ENCODE measurements at places on chromosomes 16 and 17.

GRCh38 chr16:11407047-11407982 is 62.1 kb downstream of the RMI2 start:
- H3K27me3 ChIP-seq: no peaks in the 10 kb centered on the region
- H3K4me1 ChIP-seq: no peaks in the 10 kb centered on the region
- no peak overlapping the region for H3K27ac ChIP-seq
- no peak overlapping the region for H3K4me3 ChIP-seq
- peak; percentile 71 for DNase-seq

GRCh38 chr17:50106393-50107131 is 11.4 kb downstream of the PDK2 start:
- no peak overlapping the region for H3K27ac ChIP-seq
- no peaks in the 10 kb centered on the region for H3K36me3 ChIP-seq
- no peaks in the 10 kb centered on the region for H3K27me3 ChIP-seq
- no peak for DNase-seq
- H3K4me3 ChIP-seq: no peak overlapping the region
- peaks cover 44% of the 10 kb centered on the region for H3K4me1 ChIP-seq

- no peaks in the 10 kb centered on the region for H3K36me3 ChIP-seq
- H3K4me1 ChIP-seq: no peaks in the 10 kb centered on the region
- H3K27me3 ChIP-seq: no peaks in the 10 kb centered on the region
- no peak for DNase-seq
These were observed 22.9 kb downstream of the CDH11 start for GRCh38 chr16:65098916-65099315.

DNA sequence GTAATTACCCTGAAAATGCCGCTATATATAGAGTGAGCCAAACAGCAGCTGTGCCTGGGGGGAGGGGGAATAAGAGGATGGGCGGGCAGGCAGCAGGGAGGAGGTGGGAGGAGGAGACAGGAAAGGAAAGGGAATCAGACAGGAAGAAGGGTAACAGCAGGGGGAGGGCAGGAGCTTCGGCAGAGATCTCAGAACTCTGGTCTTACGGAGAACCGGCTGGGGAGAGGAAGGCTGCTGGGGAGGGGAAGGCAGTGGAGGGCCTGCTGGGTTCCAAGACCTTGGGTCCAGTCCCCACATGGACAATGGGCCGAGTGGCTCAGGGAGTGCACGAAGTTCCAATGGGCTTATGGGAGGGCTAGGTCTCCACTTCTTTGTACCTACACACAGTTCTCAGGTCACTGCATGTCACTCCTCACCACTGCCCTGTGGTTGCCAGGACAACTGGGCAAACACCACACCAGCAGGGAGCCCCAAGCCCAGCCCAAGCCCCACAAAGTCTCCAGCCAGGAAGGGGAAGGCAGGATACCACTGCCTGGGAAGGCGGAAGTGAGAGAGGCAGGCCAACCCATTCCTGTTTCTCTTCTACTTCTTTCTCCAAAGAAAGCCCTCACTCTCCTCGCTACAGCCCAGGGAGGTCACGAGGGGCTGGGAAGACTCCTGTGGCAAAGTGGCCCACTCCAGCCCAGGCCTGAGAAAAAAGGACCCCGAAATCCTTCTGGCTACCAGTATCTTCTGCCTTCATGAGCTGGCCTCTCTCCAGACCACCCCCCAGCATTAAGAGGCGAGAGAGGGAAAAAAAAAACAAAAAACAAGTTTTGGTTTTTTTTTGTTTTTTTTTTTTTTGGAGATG is 25.3 kb downstream of the G6PC3 start:
- peak; percentile 86 for DNase-seq
- H3K4me1 ChIP-seq: peaks cover 31% of the 10 kb centered on the region
- H3K27me3 ChIP-seq: no peaks in the 10 kb centered on the region
- peak overlapping the region; percentile 37 for H3K4me3 ChIP-seq
- H3K36me3 ChIP-seq: peaks cover 27% of the 10 kb centered on the region

GRCh38 chr17:41004397-41004796 is 4.5 kb downstream of the KRTAP3-1 start:
- DNase-seq: no peak
- H3K4me3 ChIP-seq: no peak overlapping the region
- H3K4me1 ChIP-seq: no peaks in the 10 kb centered on the region
- no peak overlapping the region for H3K27ac ChIP-seq

GRCh38 chr16:29982560-29983419 is 9.1 kb downstream of the TAOK2 start:
- H3K36me3 ChIP-seq: peaks cover 100% of the 10 kb centered on the region
- no peak overlapping the region for H3K4me3 ChIP-seq
- H3K27me3 ChIP-seq: no peaks in the 10 kb centered on the region
- peaks cover 8% of the 10 kb centered on the region for H3K4me1 ChIP-seq
- H3K27ac ChIP-seq: no peak overlapping the region
- DNase-seq: no peak

DNA sequence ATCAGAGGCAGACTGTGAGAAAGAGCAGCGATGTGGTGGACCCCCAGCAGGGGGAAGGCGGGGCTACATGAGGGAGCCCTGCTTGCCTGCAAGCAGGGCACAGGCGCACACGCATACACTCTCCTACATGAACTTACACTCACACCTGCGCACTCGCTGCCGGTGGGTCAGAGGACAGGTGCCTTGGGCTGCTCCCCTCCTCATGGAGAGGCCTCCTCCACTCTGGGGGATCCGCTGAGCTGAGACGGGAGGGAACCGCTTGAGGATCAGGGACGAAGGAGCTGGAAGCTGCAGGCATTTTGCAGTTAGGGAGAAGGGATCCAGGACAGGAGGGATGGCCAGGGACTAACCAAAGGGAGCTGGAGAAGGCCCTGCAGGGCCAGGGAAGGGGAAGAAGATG is 14.2 kb downstream of the OSBPL7 start:
- no peak for DNase-seq
- H3K36me3 ChIP-seq: peaks cover 3% of the 10 kb centered on the region

DNA sequence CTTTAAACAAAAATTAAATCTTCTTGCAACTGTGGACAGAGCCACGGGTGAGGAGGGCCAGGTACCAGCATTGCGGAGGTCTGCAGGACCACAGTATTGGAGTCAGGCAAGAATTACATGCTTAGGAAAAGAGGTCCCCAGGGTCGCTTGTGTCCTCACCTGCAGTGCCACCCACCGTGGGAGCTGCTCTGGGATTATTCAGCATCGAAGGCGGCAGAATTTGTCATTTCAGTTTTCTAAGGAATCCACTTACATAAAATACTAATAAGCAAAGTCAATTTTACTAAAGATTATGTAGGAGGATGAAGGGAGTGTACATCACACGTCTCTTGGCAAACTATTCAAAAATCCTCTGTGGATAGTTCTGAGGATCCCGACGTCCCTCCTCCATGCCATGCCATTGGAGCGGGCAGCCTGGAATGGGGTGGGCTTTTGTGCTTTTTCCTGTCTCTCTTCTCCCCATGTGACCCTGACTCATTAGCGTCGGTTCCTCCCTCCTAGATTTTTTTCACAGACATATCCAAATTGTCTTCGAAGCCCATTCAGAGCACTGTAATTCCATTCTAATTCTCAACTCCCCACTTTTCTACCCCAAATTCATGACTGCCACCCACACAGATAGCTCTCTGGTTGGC is 3.0 kb upstream of the PIK3R6 start:
- H3K27me3 ChIP-seq: no peaks in the 10 kb centered on the region
- H3K27ac ChIP-seq: no peak overlapping the region
- no peak for DNase-seq
- no peak overlapping the region for H3K4me3 ChIP-seq
- H3K36me3 ChIP-seq: no peaks in the 10 kb centered on the region

DNA sequence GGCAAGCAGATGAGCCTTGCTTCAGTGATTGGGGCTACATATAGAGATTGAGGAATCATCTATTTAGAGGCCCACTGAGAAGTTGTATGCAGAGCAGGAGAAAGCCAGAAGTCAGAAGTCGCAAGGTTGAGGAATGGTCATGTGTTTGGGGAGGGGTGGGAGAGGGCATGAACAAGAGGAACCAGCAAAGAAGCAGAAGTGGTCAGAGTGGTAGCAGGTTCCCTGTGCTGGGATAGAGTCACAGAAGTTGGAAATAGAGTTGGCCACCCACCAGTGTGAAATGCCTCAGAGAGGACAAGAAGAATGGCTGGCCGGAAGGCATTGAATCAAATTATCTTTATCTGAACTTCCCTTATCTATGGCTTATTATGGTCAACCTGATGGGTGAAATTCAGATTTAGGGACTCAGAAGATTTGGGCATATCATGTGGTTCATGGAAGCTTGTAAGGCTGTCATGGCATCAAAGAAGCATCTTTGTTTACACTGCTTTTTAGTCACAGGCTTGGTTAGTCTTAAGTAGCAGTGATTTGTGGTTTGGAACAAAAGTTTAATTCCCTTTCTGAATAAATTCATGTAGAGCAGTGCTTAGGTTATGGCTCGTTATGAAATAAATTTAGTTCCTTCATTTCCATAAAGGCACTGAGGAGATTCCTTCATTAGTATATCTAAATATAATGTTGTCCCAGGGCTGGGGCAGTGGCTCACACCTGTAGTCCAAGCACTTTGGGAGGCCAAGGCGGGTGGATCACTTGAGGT is 19.7 kb downstream of the MAP3K3 start:
- H3K27ac ChIP-seq: no peak overlapping the region
- peak; percentile 45 for DNase-seq
- H3K4me3 ChIP-seq: no peak overlapping the region
- peaks cover 34% of the 10 kb centered on the region for H3K4me1 ChIP-seq
- no peaks in the 10 kb centered on the region for H3K27me3 ChIP-seq

Measured in heart left ventricle (tissue), 16 donors.